ENCODE measurements at places on chromosomes 1 and 21. TPM values are rescaled to one million over a fixed set of nuclear protein-coding genes. Genes with fewer than 3 reads are reported as not detected.

PTPRU gene
- total RNA-seq: 5.0 TPM

CCNL2 gene
- total RNA-seq: 162 TPM

CR1L gene
- total RNA-seq: not detected

SNAP47 gene
- 33.7 TPM for total RNA-seq

EPHA10 gene
- not detected for total RNA-seq

GPATCH3 gene
- 7.8 TPM for total RNA-seq

NBPF1 gene
- 28.4 TPM for total RNA-seq

SPRR2A gene
- total RNA-seq: not detected

KCNA3 gene
- not detected for total RNA-seq

NCMAP gene
- total RNA-seq: not detected

MYOM3 gene
- total RNA-seq: 0.13 TPM

VASH2 gene
- 0.14 TPM for total RNA-seq

LYPD8 gene
- not detected for total RNA-seq

GALE gene
- total RNA-seq: 38.2 TPM

TNNI3K gene
- not detected for total RNA-seq

SIM2 gene
- 0.13 TPM for total RNA-seq
